Aorta (tissue), 5 donors: ENCODE measurements at places on chromosomes 4 and X. TPM values are rescaled to one million over a fixed set of nuclear protein-coding genes. Genes with fewer than 3 reads are reported as not detected.

The LRIT3 gene
- 0.36 TPM for total RNA-seq

The NDNF gene
- 3.5 TPM for total RNA-seq

The SLC30A9 gene
- 36.4 TPM for total RNA-seq

The BANK1 gene
- total RNA-seq = 1.8 TPM

GRCh38 chr4:119218093-119218492 is 5.6 kb downstream of the USP53 start:
- no peak overlapping the region for H3K4me3 ChIP-seq
- no peaks in the 10 kb centered on the region for H3K36me3 ChIP-seq
- DNase-seq = no peak
- H3K27ac ChIP-seq = no peak overlapping the region
